NCI-H510A treated with DMSO at 0.1 percent for 48 hours (cell line): ENCODE measurements at places on chromosomes 3 and 15.

DNA sequence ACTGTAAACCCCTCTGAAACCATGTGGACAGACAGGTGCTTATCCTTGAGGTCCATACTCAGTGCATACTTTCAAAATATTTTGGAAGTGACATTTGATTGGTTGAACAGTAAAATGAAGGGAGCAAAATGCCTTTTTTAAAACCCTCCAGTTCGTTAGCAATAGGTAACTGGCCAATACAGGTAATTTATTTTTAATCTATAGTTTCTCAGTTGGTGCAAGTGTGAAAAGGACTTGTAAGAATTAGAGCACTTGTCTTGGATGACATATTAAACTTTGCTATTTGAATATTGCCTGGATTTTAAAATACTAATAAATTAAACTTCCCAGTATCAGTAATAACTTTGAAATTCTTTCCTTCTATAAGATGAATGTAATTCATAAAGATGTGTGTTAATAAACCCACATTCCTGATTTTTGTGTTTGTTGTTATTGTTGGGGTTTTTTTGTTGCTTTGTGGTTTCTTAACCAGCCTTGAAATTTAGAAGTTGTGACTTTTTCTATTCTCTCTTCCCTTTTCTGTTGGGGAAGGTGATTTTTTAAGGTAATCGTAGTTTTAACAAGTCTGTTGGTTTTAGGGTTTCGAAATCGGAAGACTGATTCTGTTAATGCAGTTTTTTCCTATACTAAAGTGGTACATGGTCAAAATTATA lies 90.0 kb downstream of the STT3B start:
- no peak for DNase-seq

DNA sequence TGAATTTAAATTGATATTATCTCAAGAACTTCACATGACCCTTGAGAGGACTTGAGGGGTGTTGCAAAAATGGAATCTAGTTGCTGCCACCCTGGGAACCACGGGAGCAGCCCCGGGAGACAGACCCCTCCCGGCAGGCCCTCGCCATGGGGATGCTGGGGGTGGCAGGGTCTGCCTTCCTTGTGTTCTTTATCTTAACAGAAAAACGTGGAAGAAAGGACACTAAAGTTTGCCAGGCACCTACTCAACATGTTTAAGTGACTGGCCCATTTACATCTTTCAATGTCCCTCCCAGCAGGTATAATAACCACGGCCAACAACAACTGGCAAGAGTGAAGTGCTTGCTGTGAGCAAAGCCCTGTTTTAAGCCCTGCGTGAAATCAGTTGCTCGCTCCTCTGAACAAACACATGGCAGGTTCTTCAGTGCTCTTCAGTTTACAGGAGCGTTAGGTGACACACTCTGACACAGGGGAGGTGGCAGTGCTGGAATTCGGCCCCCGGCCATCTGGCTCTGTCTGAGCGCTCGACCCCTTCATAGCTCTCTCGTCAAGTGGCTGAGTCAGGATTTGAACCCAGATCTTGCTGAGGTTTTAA lies 112.5 kb downstream of the ASB7 start:
- no peak for DNase-seq

- DNase-seq, result no peak
Observed at GRCh38 chr3:184751204-184752040, 39.6 kb upstream of the MAGEF1 start.

- DNase-seq, result no peak
Observed at GRCh38 chr15:99172171-99172570, 67.3 kb downstream of the SYNM start.

- DNase-seq, result no peak
Observed at GRCh38 chr3:25472153-25472552, 44.1 kb downstream of the RARB start.

GRCh38 chr3:17175187-17175807 lies 290.5 kb downstream of the PLCL2 start:
- DNase-seq, result no peak

GRCh38 chr3:127738192-127738840 lies 65.6 kb downstream of the ABTB1 start:
- DNase-seq, result no peak

GRCh38 chr15:101131489-101132389 lies 120.1 kb downstream of the CHSY1 start:
- DNase-seq, result no peak

- no peak for DNase-seq
Observed at GRCh38 chr15:47186075-47186474, 531.2 kb upstream of the SEMA6D start.

GRCh38 chr15:50500352-50500751 lies 46.1 kb downstream of the USP50 start:
- no peak for DNase-seq

GRCh38 chr3:151084893-151085226 lies 604 bp upstream of the MED12L start:
- DNase-seq, result no peak

- no peak for DNase-seq
Observed at GRCh38 chr3:180913581-180914404, 1.3 kb downstream of the FXR1 start.

DNA sequence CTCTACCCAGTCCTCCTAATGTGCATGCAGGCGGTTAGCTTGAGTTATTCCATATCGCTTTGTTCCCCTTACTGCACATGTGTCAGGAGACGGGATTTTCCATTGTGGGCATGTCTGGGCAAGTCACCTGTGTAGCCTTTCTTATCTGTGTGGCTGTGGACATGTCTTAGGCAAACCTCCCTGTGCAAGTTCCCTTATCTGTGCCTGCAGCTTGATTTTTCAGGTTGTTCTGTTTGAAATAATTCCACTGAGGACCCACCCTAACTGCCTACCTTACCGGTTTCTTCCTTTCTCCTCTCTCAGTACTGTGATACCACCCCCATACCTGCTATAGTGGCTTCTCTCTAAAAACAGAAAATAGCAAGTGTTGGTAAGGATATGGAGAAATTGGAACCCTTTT lies 113.6 kb downstream of the NEO1 start:
- DNase-seq, result no peak
